ENCODE measurements at places on chromosomes 1 and 21. TPM values are rescaled to one million over a fixed set of nuclear protein-coding genes. Genes with fewer than 3 reads are reported as not detected.

GRCh38 chr1:24343412-24344089, 24.4 kb downstream of the GRHL3 start:
- DNase-seq, result no peak

PCBP3 gene
- 1.9 TPM for total RNA-seq

GRCh38 chr1:232880354-232880753, 70.1 kb upstream of the NTPCR start:
- DNase-seq, result peak; percentile 37

GRCh38 chr1:212554401-212554800, 54.2 kb upstream of the ATF3 start:
- DNase-seq, result no peak

DNA sequence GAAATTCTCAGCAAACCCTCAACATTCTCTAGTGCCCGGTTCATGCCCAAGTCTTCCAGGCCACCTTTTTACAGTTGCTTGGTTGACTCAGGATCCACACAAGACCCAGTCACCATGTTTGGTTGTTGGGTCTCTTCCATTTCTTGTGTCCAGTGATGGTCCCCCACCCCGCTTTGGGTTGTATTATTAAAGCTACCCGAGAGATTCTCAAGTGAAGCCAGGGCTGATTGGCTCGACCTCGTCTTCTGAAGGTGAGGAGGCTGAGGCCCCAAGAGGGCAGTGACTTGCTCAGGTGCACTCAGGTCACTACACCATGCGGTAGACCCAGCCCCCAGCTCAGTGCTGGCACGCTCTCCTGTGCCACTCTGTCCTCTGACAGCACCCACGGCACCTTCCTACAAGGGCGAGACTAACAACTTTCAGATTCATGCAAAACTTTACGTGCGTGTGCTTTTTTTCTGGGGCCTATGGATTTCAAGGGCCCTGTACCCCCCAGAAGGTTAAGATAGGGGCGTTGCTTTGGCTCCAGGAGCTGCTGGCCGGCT, 50.3 kb downstream of the CAPN9 start:
- no peak for DNase-seq

- peak; percentile 82 for DNase-seq
These were observed 56.1 kb downstream of the HIVEP3 start for GRCh38 chr1:41862384-41863221.

- no peak for DNase-seq
These were observed 439.1 kb downstream of the PLA2G4A start for GRCh38 chr1:187267827-187268226.

- DNase-seq, result no peak
These were observed 60.6 kb downstream of the UCK2 start for GRCh38 chr1:165887877-165888551.

- no peak for DNase-seq
These were observed 211.4 kb upstream of the ZRANB2 start for GRCh38 chr1:71292203-71292602.

RORC gene
- total RNA-seq, result 1.3 TPM

GRCh38 chr1:240031009-240031408, 60.7 kb upstream of the FMN2 start:
- no peak for DNase-seq

GRCh38 chr1:1628754-1629429, 3.1 kb upstream of the MMP23B start:
- peak; percentile 68 for DNase-seq

GRCh38 chr1:50968821-50969610, 1.0 kb upstream of the CDKN2C start:
- DNase-seq, result peak; percentile 58

FMO2 gene
- not detected for total RNA-seq

GRCh38 chr1:11472741-11473140, 6.2 kb upstream of the DISP3 start:
- DNase-seq, result no peak

UBE2U gene
- not detected for total RNA-seq

GRCh38 chr1:156929596-156930238, 9.3 kb downstream of the LRRC71 start:
- no peak for DNase-seq

- DNase-seq, result no peak
These were observed 456 bp downstream of the TOMM40L start for GRCh38 chr1:161226320-161226711.

APCS gene
- not detected for total RNA-seq
